ENCODE measurements at places on chromosomes 5 and 9.

- no peak for DNase-seq
These were observed 35.5 kb downstream of the ARHGEF37 start for GRCh38 chr5:149616727-149617285.

DNA sequence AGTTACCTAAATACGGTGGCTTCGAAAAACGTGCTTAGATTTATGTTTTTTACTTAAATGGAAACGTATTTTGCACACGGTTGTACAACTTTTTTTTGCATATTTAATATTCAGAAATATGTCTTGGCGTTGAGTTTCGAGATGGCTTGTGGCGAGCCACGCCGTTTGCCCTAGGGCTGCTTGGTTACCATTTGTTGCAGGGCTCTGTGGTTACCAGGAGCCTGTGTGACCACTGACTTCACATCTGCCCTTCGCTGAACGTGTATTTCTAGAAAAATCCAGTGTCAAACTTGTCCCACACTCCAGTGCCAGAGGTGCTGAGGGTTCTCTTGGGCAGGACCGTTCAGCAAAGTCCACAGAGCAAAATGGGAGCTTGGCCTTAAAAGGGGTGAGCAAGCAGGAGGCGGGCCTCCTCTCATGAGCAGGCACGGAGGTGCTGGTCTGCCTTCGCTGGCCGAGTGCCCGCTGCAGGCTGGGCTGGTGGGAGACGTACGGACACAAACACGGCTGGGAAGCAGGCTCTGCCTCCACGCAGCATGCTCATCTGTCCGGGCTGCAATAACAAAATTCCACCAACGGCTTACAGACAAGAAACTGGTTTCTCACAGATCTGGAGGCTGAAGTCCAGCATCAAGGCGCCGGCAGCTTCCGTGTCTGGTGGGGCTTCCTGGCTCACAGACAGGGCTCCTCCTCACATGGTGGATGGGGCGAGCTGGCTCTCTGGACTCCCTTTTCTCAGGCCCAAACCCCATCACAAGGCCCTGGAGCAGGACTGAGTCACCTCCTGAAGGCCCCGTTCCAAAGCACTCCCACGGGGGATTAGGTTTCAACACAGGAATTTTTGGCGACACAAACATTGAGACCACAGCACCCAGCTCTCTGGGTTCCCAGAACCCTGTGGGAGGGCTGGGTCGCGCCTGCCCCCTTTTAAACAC is 5.4 kb downstream of the MRPL36 start:
- peak; percentile 96 for DNase-seq

- no peak for DNase-seq
These were observed 7.8 kb upstream of the DELE1 start for GRCh38 chr5:141915881-141916336.

- no peak for DNase-seq
These were observed 78.0 kb downstream of the ADRB2 start for GRCh38 chr5:148904440-148904839.

GRCh38 chr5:142357469-142358090 is 32.8 kb upstream of the SPRY4 start:
- DNase-seq, result no peak

GRCh38 chr9:132555528-132555927 is 26.9 kb upstream of the BARHL1 start:
- DNase-seq, result no peak

- no peak for DNase-seq
These were observed 144.6 kb upstream of the PPP1R26 start for GRCh38 chr9:135334953-135335460.

DNA sequence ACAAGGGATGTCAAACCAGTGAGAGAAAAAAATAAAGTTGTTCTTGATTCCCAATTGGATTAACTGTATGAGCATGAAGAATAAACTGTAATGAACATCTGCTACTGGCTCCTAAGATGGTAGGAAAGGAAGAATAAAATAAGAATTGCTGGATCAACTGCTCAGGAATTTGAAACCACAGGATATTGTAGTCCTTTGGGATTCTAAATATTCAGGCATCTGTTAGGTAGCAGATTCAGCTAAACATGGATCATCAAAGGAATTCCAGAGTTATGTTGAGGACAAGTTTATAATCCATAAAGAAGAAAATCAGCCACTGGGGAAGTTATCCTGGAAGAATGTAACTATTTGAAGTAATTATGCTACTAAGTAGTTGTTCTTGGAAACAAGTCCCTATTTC is 65.8 kb downstream of the ISL1 start:
- no peak for DNase-seq

GRCh38 chr5:93731987-93732386 is 9.4 kb downstream of the POU5F2 start:
- DNase-seq, result no peak

DNA sequence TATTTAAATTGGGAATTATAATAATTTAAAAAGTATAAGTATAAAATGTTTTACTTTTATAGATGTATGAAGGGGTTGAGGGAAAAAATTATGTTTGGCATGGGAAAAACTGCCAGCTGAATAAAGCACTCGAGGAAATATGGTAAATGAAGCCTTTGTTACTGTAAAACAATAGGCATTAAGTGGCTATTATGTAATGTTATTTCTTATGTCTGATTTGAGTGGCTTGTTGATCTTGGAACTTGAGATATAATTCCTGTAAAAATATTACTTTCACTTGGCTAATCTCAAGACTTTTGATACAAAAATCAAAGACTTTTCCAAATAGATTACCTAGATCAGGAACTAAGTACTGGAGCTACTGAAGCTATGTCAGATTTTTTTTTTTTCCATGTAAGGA is 182.9 kb downstream of the CD180 start:
- DNase-seq, result no peak

DNA sequence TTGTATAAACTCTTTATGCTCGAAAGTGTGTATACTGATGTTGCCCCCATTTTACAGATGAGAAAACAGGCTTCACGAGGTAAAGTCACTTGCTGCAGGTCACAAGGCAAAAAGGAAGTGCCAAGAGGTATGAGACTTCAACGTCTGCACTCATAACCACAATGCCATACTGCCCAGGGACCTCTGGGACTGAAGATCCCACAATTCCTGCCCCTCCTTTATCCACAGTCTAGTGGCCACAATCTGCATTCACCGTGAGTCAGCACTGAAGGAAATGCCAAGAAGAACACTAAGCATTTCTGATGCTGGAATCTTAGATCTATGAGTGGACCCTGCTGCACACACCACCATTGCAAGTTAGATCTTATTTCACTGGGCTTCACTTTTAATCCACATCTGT is 37.3 kb downstream of the MED27 start:
- peak; percentile 94 for DNase-seq

- DNase-seq, result peak; percentile 77
These were observed 44.9 kb downstream of the SHB start for GRCh38 chr9:38024036-38024681.

- DNase-seq, result peak; percentile 5
These were observed 117.0 kb downstream of the TRPM6 start for GRCh38 chr9:74770508-74771261.

DNA sequence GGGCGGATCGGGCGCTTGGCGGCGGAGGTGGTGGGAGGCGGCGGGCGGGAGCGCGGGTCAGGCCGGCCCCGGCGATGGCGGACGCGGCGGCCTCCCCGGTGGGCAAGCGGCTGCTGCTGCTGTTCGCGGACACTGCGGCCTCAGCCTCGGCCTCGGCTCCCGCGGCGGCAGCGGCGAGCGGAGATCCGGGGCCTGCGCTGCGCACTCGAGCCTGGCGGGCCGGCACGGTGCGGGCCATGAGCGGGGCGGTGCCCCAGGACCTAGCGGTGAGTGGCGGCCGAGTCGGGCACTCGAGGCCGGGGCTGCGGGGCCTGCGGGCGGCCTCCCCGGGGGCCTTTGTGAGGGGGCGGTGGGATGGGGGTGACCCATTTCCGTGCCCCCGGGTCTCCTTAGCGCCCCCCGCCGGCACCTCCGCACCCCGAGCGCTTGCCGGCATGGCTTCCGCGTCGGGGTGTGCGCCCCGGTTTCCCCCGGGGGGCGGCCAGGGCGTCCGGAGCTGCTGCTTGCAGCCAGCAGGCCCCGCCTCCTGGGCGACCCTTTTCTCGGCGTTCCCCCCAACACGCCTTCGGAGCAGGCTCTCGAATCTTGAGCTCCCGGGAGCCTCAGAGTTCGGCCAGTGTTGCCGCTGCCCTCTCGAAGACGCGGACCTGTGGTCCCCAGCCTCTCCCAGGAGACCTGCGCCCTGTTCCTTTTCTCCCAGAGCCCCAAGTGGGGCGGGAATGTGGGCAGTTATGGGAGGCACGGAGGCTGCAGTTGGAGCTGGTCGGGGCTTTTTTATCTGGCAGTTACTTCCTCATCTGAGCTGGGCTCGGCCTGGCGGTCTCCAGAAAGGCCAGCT is 456 bp downstream of the KDM3B start:
- peak; percentile 60 for DNase-seq

DNA sequence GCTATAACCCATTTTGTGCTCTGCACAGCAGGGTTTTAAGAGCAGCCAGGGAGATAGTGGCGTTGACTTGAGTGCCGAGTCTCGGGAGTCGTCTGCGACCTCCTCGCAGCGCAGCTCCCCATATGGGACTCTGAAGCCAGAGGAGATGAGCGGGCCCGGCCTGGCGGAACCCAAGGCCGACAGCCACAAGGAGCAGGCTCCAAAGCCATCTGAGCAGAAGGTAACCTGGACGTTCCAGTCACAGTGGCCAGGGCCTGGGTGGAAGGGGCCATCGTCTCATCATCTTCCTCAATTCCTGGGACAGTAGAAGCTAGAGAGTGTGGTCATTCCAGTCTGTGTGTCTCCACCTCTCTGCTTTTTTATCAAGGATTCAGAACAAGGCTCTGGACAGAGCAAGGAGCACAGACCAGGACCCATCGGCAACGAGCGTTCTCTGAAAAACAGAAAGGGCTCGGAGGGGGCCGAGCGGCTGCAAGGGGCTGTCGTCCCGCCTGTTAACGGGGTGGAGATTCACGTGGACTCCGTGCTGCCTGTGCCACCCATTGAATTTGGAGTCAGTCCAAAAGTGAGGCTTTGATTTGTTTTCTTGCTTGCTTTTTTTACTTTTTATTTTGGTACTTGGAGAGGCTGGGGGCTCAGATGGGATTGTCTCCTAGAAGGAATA is 20.2 kb upstream of the POMT1 start:
- DNase-seq, result no peak

DNA sequence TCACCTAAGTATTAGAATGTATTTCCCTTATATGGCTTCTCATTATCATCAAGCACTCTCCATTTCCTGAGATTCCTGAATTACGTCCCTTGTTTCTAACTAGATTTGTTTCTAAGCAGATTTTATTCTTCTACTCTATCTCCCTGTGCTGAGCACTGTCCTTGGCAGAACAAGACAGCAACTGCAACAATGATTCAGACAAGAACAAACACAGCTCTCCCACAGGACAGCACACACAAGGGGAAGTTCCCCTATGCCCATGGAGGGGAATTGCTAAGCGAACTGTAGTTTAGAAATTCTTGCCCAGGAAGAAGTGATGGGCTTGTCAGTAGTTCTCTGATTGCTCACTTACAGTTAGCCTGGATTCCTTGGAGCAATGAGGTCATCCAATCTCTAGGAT is 759.9 kb downstream of the DTWD2 start:
- no peak for DNase-seq

GRCh38 chr9:96350866-96351265 is 32.6 kb downstream of the SLC35D2 start:
- no peak for DNase-seq

GRCh38 chr5:123528878-123529277 is 16.9 kb downstream of the CSNK1G3 start:
- no peak for DNase-seq

GRCh38 chr5:132528021-132528420 is 15.3 kb downstream of the IL5 start:
- no peak for DNase-seq

GRCh38 chr9:134336228-134336627 is 10.0 kb downstream of the RXRA start:
- DNase-seq, result no peak

- peak; percentile 31 for DNase-seq
These were observed 2.2 kb downstream of the CPEB4 start for GRCh38 chr5:173890195-173890991.

DNA sequence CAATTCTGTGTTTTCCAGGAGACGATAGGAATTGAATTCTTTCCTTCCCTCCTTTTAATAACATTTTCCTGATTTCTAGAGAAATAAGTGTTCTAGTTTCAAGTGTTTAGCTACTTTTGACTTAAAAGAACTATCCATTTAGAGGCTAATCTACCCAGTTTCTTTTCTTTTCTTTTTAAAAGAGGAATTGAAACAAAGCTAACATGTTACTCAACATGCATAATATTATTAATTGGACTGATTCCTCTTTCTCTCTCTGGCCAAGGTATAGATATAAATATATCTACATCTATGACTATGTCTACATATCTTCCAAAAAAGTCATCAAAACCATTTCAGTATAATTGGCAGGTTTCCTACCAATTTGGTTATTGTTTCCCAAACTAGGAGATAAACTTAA is 309.8 kb downstream of the TRPM3 start:
- no peak for DNase-seq

DNA sequence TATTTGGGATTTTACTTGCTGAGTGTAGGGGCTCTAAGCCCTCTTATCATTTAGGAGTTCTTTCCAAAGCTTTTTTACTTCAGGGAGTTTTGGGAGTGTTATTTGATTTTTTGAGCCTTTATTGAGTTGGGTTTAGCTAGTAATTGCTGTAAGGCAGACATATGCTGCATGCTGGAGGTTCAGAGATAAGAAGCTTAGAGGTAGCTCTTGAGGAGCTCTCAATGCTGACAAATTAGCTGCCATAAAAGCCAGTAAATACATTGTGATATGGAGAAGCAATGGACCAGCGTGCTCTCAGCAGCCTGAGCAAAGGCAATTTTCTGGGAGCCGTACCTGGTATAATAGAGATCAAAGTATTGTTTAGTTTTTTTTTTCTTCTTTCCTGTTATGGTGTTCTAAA is 11.6 kb downstream of the ARHGEF28 start:
- DNase-seq, result no peak

DNA sequence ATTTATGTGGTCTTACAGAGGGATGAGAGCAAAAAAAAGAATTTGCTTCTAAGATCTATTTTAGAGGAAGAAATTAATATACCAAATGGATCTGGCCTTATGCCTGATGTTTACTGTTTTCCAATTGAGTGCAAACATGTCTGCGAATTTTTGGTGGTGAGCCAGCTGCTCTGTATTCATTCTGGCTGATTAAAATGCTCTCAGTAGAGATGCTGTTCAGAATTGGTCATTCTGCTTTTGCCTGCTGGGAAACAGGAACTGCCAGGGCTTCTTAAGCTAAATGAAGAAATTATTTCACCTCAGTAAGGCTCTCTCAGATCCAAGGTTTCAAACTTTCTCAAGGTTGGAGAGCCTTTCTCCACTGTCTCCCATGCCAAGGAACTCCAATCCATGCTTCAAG is 132.0 kb upstream of the SV2C start:
- DNase-seq, result no peak

DNA sequence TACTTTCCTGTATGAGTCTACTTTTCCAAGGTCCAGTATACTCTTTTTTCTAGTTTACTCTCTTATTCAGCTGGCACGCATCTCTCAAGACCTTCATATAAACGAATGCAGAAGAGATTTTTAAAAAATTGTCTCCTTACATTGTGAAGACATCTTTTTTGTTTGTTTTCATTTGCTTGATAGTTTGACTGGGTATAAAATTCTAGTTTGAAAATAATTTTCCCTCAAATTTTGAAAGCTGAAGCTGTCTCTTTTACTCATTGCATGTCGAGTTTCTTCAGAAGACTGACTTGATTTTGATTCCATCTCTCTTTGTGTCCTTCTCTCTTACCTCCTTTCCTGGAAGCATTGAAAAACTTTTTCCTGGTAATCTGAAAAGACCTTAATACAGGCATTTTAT is 3.1 kb upstream of the PCDHB11 start:
- DNase-seq, result no peak

GRCh38 chr5:74404574-74405508 is 235.7 kb downstream of the ENC1 start:
- DNase-seq, result no peak

Measured in RPMI7951 (cell line).